ENCODE measurements at places on chromosomes 6 and 20. TPM values are rescaled to one million over a fixed set of nuclear protein-coding genes. Genes with fewer than 3 reads are reported as not detected.

DNA sequence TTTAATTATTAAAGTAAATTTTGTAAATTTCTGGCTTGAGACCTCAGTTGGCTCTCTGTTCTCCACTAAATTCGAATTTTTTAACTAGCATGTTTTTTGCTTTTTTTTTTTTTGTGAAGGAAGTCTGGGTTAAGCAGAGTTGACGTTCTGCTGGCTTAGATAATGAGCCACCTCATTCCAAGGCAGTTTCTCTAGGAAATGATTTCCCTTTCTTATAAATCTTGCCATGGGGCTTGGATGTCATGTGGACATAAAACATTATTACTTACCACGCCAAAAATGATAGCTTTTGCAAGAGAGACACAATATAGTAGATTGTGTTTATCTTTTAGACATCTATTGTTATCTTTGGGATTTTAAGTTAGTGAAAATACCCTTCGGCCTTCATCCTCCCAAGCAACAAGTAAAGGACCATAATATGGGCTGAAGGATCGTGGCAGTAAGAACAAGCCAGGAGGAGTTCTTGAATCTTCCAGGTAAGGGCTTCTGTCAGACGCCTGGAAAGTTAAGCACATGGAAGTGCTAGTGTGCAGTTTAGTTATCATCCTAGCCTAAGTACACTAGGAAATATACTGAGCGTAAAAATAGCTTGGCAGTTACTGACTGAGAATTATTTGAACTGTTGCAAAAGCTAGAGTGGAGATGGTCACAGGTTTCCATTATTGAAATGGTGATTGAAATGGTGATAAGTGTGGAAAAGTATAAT, 30.7 kb downstream of the ADGRG6 start:
- peaks cover 24% of the 10 kb centered on the region for H3K4me1 ChIP-seq
- DNase-seq, result no peak
- H3K36me3 ChIP-seq, result no peaks in the 10 kb centered on the region
- no peak overlapping the region for H3K27ac ChIP-seq

- no peak for DNase-seq
- H3K4me1 ChIP-seq, result no peaks in the 10 kb centered on the region
- peaks cover 57% of the 10 kb centered on the region for H3K27me3 ChIP-seq
- H3K36me3 ChIP-seq, result no peaks in the 10 kb centered on the region
Measured at GRCh38 chr20:39111359-39112177, 149.4 kb downstream of the DHX35 start.

GRCh38 chr20:32681175-32682084, 7.7 kb upstream of the C20orf203 start:
- no peak overlapping the region for H3K4me3 ChIP-seq
- H3K27ac ChIP-seq, result no peak overlapping the region
- peak; percentile 20 for DNase-seq
- H3K27me3 ChIP-seq, result no peaks in the 10 kb centered on the region
- H3K4me1 ChIP-seq, result peaks cover 8% of the 10 kb centered on the region

DNA sequence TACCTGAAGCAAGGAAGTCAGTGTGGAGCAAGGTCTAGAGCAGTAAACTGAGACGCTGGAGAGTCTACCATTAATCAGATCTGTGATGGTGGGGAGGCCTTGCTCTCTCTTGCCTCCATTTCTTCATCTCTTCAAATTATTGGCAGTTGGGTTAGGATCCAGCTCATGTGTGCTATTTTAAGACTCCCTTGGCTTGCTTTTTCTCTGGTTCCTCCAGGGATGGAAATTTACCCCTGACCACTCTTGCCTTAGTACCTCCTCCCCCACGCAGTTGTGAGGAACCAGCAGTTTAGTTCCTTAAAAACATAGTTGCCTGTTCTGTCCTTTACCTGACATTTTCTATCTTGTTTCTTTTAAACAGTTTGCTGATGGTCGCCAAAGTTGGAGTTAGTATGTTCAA, 7.4 kb downstream of the TMEM14C start:
- H3K4me1 ChIP-seq, result peaks cover 5% of the 10 kb centered on the region
- no peaks in the 10 kb centered on the region for H3K27me3 ChIP-seq
- DNase-seq, result no peak
- no peak overlapping the region for H3K4me3 ChIP-seq

SEL1L2 gene
- total RNA-seq, result not detected

NKX2-2 gene
- not detected for total RNA-seq

TPBG gene
- total RNA-seq, result not detected

BCAS4 gene
- 28.9 TPM for total RNA-seq

GHRH gene
- total RNA-seq, result not detected

RBPJL gene
- not detected for total RNA-seq

RNF5 gene
- total RNA-seq, result 58.6 TPM
